ENCODE measurements at places on chromosomes 12 and 14. TPM values are rescaled to one million over a fixed set of nuclear protein-coding genes. Genes with fewer than 3 reads are reported as not detected.

Gene TMEM263
- total RNA-seq, result 10.5 TPM

Gene GRIN2B
- not detected for total RNA-seq

Gene KRT78
- not detected for total RNA-seq

Gene PDZRN4
- total RNA-seq, result not detected

Gene RASSF8
- 0.58 TPM for total RNA-seq

Gene VRTN
- not detected for total RNA-seq

Gene LRFN5
- 0.11 TPM for total RNA-seq

Gene DDX54
- 115 TPM for total RNA-seq

Gene KCNC2
- not detected for total RNA-seq

Gene TSHR
- 0.17 TPM for total RNA-seq

Gene TIMELESS
- total RNA-seq, result 35.0 TPM

Gene FLVCR2
- total RNA-seq, result 12.5 TPM

Gene GAPDH
- total RNA-seq, result 1,033 TPM

Gene SERPINA10
- not detected for total RNA-seq

Gene RERGL
- total RNA-seq, result not detected

Gene KITLG
- not detected for total RNA-seq

Gene TAMALIN
- 47.6 TPM for total RNA-seq

Gene HHIPL1
- not detected for total RNA-seq

Gene GPR84
- total RNA-seq, result not detected

Gene PIP4K2C
- total RNA-seq, result 16.5 TPM

Gene RAB2B
- 25.0 TPM for total RNA-seq

Gene KIF21A
- total RNA-seq, result 6.1 TPM

Gene LRRC10
- total RNA-seq, result not detected

Gene BDKRB1
- not detected for total RNA-seq

Gene IL31
- total RNA-seq, result not detected

Gene PZP
- total RNA-seq, result not detected

Gene MRPL42
- 40.9 TPM for total RNA-seq

Gene APOLD1
- 0.75 TPM for total RNA-seq

Gene SAV1
- 31.0 TPM for total RNA-seq

Gene SERPINA4
- not detected for total RNA-seq

Gene TAS2R43
- 1.7 TPM for total RNA-seq

Gene DNAJC22
- not detected for total RNA-seq

Gene KLRD1
- total RNA-seq, result 0.27 TPM

Gene STXBP6
- total RNA-seq, result not detected

Gene MSI1
- total RNA-seq, result not detected

Gene PMEL
- total RNA-seq, result not detected

Gene RPGRIP1
- not detected for total RNA-seq

Gene TAS2R46
- total RNA-seq, result 0.60 TPM

Gene TAS2R30
- 3.4 TPM for total RNA-seq

Gene ZCRB1
- total RNA-seq, result 37.4 TPM

Gene TPH2
- total RNA-seq, result not detected

Gene PLBD1
- total RNA-seq, result 0.56 TPM

Gene C1R
- 0.78 TPM for total RNA-seq

Gene CCDC92
- total RNA-seq, result 23.7 TPM

Gene CPNE6
- total RNA-seq, result 0.09 TPM

Gene ATP2B1
- total RNA-seq, result 110 TPM

Gene VWF
- total RNA-seq, result not detected

Measured in activated B cell treated with CpG ODN at 0.5 μM for 24 hours (primary cell).